ENCODE measurements at places on chromosomes 13 and 19.

GRCh38 chr13:65943708-65944107 lies 1286.4 kb downstream of the PCDH9 start:
- DNase-seq: no peak

DNA sequence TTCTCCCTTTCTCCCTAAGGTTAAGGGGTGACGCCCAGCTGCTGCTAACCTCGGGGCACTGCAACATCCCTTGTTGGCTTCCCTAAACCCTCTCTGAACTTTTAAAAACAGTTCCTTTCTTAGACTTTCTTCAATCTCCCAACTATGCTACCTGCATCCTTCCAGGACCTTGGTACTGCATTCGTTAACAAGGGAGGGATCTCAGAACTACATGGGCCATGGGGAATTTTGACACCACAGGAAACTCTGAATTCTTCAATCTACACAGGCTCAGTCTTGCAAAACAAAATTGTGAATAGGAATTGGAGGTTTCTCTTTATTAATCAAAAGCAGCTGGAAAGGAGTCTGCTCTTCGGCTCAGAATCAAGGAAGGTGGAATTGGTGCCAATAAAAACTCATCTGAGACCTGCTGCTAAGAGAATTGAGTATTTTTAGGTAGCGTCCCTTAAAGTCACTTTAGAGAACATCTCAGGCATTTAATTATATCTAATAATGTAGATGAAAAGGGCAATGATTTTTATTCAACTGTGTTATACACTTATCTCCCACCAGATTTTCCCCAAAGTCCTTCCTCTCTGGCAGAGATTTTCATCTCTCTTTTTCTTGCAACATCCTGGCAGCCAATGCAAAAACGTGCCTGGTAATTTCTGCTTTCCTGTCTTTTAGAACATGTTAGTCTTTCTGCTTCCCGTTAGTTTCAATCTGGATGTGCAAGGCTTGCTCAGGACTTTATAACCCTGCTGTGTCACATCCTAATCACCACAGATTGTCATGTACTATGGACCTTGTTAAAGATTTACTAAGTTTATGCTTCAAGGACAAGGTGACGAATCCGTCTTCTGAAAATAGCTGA lies 69.1 kb upstream of the SLC15A1 start:
- no peak for DNase-seq

DNA sequence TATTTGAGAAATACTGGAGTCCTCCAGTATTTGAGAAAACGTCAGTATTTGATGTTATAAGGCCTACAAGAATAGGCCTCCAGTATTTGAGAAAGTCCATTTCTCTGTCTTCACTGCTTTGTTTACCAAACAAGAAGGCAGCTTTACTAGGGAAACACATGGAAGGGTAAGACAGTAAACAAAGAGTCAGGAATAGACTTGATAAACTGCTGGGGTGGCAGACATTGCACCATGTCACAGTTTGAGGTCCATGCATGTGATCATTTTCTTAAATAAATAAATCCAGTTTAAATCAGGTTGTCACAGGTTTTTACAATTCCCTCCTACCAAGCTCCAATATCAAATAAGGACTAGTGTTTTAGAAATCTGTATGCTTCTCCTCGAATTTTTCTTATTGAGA lies 1431.0 kb upstream of the SPRY2 start:
- no peak for DNase-seq

- no peak for DNase-seq
Measured at GRCh38 chr19:30391052-30391451, 18.9 kb downstream of the ZNF536 start.

DNA sequence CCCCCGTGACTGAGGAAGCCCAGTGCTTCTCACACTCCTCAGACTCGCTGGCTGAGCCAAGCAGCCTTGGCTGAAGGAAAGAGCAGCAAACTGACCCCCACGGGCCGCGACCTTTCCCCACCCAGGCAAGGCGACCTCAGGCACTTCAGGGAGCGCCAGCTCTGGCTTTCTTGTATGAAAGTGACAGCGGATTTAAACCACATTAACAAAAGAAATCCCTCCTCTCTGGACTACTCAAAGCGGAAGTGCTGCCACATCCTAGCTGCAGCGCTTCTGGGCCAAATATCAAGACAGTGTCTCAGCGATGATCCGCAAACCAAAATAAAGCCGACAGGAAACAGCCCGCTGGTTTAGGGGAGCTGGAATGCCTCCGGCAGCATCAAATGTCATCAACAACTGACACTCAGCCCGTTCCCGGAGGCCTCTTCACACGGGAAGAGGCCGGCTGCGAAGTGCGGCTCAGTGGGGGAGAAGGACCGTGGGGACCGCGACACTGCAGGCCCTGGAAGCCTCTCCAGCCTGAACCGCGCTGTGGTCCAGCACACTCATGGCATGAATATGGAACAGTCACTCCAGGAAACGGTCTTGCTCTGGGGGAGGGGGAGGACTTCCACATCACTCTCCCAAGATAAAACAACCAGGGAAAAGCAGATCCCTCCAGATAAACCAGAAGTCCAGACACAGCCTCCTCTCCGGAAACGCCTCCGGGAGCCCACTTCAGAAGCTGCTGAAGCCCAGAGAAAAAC lies 1.4 kb downstream of the RASA3 start:
- DNase-seq: peak; percentile 64

DNA sequence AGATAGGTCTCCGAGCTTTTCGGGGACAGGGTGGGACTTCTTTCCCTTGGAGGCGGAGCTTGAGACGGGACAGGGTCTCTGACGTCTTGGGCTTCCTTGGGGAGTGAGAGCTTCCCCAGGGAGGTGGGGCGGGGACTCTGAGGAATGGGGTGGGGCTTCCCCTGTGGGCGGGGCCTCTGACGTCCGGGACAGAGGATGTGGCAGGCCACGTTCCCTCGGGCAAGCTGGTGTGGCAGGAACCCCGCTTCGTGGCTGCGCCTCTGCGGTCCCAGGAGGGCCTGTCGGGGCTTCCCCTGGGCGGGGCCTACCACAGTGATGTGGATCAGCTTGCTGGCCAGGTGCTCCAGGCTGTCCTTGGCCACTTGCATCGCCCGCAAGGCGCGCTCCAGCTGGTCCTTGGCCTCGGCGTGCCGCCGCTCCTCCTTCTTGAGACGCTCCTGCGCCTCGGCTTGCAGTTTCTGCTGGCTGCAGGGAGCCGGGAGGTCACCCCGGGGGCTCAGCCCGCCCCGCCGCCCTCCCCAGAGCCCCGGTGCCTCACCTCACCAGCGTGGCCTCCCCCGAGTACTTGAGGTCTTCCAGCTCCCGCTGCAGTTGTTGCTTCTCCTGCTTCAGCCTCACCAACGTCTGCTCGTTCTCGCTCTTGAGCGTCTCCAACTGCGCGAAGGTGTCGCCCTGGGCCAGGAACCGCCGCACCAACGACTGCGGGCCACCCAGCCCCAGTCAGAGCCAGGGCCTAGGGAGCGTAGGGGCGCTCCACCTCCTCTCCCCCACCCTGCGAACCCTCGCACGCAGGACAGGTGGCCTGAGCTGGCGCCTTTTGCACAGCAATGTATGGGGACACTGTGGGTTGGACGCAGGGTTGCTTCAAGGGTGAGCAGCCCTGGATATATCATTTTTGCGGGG lies 3.3 kb upstream of the RGL3 start:
- DNase-seq: peak; percentile 21

DNA sequence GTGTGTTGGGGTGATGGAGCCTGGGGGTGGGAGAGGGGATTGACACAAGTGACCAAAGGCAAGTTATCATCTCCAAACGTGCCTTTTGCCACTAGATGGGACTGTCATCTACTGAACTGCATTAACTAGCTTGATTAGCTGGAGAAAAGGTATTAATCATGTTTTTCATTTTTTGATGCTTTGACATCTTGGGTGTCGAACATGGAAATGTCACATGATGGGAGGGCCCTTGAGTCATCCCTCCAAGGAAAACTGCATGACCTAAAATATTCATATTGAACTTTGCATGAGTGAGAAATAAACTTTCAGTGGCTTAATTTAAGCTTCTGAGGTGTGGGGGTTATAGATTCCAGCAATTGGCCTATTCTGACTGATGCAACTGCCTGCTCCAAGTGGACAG lies 73.3 kb downstream of the ALOX5AP start:
- DNase-seq: no peak

DNA sequence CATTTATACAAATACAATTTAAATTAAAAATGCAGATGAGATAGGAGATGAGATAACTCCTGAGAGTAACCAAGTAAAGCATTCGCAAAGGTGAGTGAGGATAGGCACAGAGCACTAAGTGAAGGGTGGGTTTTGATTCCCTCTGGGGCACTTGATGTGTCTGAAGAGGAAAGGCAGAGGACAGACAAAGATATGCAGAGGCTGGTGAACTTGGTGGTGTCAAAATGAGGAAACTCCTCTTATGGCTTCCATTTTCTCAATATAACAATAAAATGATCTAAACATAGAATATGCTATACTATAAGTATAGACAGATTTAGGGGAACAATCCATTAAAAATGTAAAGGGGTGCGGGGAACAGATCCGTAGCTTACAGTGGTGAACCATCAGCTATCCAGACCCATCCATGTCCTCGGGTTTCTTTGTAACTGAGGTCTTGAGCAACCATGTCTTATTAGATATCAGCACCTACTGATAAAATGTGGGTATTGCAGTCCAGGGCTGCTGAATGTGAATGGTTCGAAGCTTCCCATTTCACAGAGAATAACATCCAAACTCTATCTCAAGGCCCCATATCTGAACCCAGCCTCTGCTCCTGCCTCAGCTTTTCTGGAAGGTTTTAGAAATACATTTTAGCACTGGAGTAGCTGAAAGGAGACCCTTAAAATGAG lies 73.9 kb upstream of the SLC10A2 start:
- no peak for DNase-seq

DNA sequence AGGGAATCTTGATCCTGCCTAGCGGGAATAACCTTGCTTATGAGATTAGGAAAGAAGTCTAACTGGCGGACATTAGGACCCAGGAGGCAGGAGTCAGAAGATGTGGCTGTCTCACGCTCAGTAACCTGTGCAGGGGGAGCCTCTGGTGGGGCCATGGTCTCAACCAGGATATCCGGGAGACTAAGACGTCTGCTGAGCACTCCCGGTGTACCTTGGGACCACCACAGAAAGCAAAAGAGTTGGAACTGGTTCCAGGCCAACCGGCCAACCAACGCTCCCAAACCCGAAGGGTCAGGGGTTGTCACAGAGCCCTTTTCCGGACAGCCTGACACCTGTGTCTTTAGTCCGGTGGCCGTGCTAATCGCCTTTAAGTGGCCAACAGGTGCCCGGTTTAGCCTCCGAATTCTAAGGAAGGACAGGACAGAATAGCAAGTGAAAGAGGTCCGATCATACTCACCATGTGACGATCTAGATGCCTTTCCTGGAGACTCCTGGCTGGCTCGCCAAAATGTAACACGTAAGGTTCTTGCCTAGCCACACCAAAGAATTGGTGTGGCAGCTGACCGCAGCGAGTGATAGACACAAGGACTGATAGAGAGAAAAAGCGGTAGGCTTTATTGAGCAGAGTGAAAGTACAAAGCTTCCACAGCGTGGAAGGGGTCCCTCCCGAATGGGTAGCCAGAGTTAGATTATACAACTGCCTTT lies 103.9 kb upstream of the DIAPH3 start:
- no peak for DNase-seq

GRCh38 chr13:47705185-47705584 lies 295.9 kb downstream of the SUCLA2 start:
- DNase-seq: no peak
